ENCODE measurements at places on chromosomes 1 and 21.

DNA sequence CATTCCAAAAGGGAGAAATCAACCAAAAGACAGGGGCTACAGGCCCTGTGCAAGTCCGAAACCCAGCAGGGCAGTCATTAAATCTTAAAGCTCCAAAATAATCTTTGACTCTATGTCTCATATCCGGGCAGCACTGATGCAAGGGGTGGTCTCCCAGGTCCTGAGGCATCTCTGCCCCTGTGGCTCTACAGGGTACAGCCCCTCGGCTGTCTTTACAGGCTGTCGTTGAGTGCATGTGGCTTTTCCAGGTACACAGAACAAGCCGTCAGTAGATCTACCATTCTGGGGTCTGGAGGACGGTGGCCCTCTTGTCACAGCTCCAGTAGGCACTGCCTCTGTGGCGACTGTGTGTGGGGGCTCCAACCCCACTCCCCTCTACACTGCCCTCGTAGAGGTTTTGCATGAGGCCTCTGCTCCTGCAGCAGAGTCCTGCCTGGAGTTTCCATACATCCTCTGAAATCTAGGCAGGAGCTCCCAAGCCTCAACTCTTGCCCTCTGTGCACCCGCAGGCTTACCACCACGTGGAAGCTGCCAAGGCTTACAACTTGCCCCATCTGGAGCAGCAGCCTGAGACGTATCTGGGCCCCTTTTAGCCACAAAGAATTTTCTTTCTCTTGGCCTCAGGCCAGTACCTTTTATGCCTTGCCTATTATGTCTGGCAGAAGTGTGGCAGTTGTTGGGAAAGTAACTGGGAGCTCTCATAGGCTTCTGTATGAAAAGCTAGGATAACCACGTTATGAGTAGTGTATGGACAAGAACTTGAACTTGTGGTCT, 52.5 kb downstream of the POU2F1 start:
- DNase-seq = no peak

DNA sequence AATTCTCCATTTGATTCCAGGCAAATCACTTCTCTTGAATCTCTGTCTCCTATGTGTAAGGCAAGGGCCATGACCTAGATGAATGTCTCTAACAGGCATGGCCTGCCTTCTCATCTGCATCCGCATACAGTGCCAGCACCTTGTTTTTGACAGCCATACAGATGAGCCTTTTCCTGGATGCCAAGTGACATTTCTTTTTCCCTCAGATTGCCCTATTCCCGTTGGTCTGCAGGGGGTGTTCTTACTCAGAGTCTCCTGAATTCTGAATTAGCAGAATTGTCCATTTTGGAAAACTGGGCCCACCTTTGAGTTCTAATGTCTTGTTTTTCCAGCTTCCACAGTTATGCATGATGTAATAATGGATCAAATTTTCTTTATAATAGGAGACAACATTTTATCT, 88.0 kb upstream of the ADAR start:
- DNase-seq = no peak

- peak; percentile 79 for DNase-seq
Measured at GRCh38 chr21:38898422-38899096, 92.8 kb downstream of the ETS2 start.

- no peak for DNase-seq
Measured at GRCh38 chr1:76511558-76512179, 355.6 kb upstream of the ST6GALNAC5 start.

GRCh38 chr1:191760016-191760415, 398.2 kb upstream of the RGS18 start:
- DNase-seq = no peak

DNA sequence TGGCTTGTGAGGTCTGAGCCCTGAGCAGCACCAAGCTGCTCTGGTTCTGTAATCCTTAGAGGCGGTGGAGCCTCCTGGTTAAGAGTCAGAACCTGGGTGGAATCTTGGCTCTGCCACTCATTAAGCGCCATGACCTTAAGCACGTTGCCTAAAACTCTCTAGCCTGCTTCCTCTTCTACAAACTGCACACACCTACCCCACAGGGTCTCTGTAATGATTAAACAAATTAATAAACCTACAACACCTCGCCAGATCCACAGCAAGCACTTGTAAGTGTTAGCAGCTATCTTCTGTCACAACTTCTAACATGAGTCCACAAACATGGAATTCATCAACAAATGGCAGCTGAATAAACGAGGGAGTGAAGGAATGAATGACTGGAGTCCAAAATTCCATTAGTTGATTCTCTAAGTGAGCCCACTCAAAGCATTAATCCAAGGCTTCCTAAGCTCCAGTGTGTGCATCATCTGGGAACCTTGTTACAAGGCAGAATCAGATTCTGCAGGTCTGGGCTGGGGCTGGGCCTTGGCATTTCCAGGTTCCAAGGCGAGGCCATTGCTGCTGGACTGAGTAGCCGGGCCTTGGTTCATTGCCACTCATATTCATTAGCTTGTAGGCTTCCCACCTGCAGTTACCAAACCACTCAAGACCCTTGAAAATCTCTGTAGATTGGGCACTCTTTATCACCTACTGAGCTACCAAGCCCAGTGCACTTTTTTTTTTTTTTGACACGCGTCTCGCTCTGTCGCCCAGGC, 168.6 kb downstream of the HIVEP3 start:
- DNase-seq = no peak

GRCh38 chr21:26769613-26770188, 75.5 kb downstream of the ADAMTS1 start:
- DNase-seq = peak; percentile 40
